ENCODE measurements at places on chromosomes 7 and 10. TPM values are rescaled to one million over a fixed set of nuclear protein-coding genes. Genes with fewer than 3 reads are reported as not detected.

GRCh38 chr10:23406409-23406808, 32.5 kb upstream of the OTUD1 start:
- DNase-seq: no peak

GRCh38 chr10:128047351-128047750, 78.9 kb downstream of the MKI67 start:
- peak; percentile 82 for DNase-seq

DNA sequence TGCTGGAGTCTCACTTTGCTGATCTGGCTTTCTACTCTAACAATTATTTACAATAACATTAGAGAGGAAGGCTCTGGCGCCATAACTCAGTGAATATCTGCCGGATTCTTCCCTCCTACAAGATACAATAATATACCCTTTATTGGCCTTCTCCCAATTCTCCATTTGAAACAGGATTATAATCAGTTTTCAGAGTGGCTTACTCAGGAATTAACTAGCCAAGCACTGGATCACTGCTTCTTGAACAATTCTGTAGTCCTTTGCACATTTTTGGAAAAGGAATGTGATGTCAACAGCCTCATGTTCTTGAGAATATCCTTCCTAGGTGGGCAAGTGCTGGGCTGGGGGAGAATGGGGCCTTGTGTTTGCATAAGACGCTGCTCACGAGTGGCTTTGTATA, 125.9 kb downstream of the HIPK2 start:
- no peak for DNase-seq

- DNase-seq: no peak
Measured at GRCh38 chr10:114665406-114665805, 7.3 kb upstream of the ABLIM1 start.

The GPRIN2 gene
- not detected for polyA plus RNA-seq

All from naive thymus-derived CD8-positive, alpha-beta T cell (primary cell).